ENCODE measurements at places on chromosomes 3 and 15.

GRCh38 chr3:62201438-62202035 lies 171.8 kb downstream of the FEZF2 start:
- DNase-seq: no peak

GRCh38 chr15:78048628-78048920 lies 28.9 kb downstream of the TBC1D2B start:
- no peak for DNase-seq

- DNase-seq: no peak
Measured at GRCh38 chr3:194933465-194933864, 247.8 kb downstream of the FAM43A start.

DNA sequence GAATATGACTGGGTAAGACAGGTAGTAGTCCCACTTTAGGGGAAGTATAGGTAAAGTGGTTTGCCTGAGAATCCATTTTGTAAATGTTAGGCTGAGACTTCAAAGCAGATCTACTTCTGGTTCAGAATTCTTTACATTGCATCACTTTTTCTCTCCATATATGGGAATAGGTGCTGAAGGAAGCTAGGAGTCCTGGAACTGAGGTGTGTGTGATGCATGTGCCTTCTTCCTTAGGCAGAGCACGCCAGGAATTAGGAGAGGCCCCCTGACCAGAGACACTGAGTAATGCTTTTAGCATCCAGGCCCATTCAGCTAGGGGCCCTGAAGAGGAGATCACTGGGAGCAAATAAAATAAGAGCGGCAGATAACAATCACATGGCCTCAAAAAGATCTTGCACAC lies 69.2 kb upstream of the DCP1A start:
- no peak for DNase-seq

DNA sequence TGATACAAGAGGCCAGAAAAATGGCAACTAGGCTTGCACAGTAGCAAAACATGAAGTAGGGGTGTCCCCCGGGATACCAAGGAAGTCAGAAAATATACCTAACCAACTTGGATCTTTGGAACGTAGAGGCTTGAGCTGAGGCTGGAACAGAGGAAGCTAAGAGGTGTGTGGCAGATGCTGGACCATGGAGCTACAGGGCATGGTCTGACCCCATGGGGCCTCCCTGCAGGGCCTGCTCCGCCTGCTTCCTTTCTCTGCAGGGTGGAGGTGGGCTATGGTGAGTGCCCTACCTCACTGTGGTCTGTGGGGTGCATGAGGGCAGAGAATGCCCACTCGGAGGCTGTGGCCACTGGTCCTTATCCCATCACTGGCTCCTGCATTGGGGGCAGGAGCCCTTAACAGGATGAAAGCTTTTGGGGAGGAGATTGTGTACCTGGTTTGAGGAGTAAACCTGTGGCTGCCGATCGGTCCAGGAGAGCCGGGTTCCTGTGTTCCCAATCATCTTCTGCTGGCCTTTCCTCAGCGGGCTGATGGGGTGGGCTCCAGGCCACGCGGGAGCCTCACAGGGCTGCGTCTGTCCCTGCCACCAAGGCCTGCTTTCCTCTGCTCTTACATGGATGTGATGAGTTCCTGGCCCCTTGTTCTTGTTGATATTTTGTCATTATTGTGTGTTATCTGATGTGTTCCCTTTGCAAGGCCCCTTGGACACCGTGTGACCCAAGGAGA lies 96.8 kb downstream of the OCA2 start:
- DNase-seq: no peak

DNA sequence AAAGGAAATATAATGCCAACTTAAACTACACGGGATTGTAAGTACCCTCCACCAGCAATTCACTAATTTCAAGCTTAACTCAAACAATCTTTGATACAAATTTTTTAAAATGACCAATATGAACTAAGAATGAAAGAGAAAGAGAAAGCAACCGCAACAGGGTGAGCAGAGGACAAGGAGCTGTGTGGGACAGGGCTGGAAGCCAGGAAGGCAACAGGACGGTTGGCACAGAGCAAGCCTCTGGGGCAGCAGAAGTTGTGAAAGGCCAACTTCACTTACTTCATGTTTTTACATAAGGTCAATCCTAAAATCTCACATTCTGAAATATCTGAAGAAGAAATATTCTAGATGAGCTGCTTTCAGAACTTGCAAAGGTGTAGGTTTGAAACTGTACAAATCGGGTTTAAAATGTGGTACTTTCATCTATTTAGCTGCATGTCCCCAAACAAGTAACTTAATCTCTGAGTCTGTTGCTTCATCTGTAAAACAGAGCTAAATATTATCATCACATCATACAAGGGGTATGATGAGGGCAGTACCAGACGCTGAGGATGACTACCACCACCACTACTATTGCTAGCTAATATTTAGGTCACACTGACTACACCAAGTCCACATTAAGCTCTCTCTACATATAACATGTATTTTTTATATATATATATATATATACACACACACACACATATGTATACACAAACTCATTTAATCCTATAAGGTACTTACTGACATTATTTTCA lies 101.7 kb downstream of the IGSF11 start:
- no peak for DNase-seq

- no peak for DNase-seq
Measured at GRCh38 chr15:67685008-67685599, 140.2 kb upstream of the SKOR1 start.

- DNase-seq: no peak
Measured at GRCh38 chr3:39408493-39409372, 2.2 kb downstream of the RPSA start.

DNA sequence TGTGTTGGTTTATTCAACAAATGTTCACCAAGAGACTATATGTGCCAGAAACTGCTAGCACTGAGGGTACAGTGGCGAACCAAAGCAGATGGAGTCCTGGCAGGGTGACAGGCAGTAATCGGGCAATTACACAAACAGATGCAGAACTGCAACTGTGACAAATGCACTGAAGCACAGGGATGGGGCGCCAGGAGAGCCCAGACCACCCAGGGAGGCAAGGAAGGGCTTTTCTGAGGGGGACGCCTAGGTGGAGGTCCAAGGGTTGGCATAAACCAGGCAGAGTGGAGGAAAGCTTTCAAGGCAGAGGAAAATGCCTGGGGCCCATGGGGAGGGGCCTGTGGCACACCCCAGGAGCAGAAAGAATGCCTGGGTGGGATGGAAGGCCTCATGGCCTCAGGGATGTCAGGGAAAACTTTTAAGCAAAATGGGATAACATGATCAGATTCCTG lies 5.5 kb downstream of the DIS3L start:
- no peak for DNase-seq

GRCh38 chr3:171177056-171177455 lies 150.5 kb upstream of the SLC2A2 start:
- no peak for DNase-seq

DNA sequence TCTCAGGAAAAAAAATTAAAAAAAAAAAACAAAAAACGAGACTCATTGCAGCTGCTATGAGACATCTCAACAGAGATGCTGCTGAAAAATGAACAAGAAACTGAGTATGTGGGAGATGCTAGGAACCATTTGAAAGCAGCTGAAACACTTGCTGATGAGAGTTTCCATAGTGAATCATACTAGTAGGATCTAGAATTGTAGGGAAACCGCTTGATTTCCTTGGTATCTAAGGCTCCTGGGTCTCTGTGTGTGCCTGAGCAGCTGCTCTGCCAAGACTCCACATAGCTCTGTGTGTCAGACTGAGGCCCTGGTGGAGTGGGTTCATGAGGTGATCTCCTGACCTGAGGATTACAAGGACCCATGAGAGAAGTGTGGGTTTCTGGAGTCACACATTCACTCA lies 313.4 kb upstream of the NECTIN3 start:
- no peak for DNase-seq

- DNase-seq: no peak
Measured at GRCh38 chr15:95141486-95141885, 910.1 kb downstream of the MCTP2 start.

- no peak for DNase-seq
Measured at GRCh38 chr3:197508051-197508451, 47.7 kb downstream of the BDH1 start.

GRCh38 chr15:52805351-52806283 lies 15.5 kb upstream of the ONECUT1 start:
- no peak for DNase-seq

DNA sequence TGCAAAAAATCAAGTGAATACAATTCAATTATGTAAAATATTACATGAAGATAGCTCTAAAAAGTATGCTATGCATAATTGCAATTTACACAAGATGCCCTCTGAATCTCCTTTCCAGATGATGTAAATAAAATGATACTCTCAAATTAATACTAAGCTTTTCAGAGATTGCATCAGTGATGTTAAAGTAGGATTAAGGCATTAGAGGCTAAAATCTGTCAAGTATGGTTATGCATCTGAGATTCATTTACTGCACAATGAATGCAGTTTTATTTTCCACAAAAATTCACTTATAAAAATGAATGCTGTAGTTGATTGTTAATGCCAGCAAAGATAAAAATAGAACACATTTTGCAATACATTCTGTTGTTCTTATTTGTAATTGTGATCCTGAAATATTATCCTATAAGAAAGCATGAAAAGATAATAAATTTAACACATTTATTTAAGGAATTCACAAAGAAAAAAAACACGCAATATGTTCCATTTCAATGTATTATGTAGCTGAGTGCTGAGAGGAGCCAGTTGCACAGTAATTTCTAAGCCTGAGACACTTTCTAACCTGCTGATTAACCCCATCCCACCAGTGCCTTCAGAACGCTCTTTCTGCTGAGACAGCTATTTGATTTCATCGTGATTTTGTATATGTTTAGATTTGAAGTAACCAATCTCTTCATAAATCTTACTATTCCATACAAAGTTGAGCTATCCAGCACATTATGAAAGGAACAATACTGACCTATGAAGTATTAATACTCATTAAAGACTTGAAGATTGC lies 224.4 kb downstream of the CADM2 start:
- no peak for DNase-seq

DNA sequence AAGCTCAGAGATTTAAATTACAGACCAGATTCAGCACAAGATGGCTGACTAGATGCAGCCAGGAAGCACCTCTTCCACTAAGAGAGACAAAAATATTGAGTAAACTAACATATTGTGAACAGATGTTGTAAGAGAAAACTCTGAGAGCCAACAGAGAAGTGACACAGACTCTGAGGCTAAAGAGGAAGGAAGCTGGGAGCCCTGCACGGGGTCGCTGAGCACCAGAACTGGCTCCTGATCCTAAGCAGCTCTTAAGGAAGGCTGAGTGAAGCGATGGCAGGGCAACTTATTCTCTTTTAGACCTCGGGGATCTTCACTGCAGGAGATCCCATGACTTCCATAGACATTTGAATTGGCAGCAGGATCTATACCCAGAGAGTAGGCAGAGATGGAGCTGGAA lies 578.0 kb upstream of the GRM7 start:
- DNase-seq: no peak

DNA sequence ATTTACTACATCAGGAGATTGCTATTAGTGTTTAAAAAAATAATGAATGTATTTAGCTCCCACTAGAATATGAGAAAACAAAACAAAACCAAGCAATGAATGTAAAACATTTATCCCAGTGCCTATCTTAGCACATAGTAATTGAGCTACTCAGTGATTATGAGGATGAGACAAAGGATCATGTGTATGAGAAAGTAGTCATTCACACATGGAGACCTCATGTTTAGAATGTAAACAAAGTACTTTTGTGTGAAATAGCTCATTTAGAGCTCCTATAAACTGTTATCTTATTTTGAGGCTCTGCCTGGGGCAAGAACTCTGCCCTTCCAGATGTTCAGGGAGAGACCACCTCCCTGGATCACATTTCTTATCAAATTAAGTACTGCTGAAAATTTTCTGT lies 236.8 kb downstream of the LRRN1 start:
- no peak for DNase-seq

DNA sequence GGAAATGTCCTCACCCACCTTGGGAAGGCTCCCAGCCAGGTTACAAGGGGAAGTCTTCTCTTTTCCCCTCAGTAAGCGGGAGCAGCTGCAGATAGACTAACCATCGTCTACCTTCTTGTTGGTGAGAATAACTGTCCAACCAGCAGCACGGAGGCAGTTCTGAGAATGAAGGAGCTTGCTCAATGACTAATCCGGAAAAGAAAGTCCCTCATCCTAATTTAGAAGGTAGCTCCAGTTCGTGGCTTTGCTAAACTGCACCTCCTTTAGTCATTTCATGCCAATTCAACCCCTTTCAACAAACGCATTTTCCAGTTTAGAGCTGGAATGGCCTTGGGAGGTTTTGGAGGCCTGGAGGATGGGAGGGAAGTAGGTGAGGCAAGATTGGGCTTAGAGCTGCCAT lies 527.4 kb upstream of the PROK2 start:
- no peak for DNase-seq

GRCh38 chr15:27028858-27029477 lies 58.0 kb downstream of the GABRG3 start:
- DNase-seq: no peak

DNA sequence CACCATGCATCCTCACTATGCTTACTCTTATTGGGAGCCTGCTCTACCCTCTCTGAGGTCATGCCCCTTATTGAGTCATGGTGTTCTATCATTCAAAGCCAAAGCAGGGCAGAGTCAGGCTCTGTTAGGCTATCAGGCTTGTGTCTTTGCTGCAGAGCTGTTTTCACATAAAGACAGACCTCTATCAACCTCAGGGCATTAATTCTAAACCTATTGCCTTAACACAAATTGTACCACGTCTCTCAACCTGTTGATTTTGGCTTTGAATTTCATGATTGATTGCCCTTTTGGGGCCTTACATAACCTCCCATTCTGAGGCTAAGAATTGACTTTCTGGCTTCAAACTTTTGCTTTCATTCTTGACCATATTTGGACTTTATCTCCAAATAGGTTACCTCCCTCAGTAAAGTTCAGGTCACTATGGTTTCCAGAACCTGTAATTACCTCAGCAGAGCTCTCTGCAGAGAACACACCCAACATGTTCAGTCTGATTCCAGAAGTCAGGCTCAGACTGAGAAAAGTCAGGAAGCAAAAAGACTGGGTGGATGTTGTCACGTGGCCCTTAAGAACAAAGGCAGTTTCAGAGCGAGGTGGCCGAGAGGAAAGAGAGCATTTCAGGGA lies 221.4 kb upstream of the NANOGP8 start:
- DNase-seq: no peak

DNA sequence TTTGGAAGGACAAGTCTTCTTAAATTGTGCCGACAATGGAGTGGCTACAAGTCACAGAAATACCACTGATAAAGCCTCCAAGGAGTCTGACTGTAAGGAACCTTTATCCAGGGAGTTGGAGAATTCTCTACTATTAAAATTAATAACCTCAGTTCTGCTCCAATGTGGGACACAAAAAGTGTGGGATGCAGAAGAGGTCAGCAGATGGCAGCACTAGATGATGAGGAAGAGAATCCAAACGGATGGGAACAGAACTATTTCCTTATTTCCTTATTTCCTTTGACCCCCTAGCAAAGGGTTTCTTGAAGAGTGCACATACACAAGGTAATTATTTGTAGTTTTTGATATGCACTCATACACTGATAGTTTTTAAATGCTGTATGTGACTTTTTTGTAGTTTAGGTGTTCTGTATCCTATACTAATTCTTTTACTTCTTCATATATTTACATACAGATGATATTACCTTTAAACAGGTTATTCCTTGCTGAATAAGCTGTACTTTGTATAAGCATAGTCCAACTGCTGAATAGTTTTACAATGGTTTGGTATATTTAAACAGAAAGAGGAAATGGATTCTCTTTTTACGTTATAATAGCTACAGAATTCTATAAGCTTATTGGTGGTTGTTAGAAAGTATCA lies 25.6 kb upstream of the NLGN1 start:
- DNase-seq: no peak

- no peak for DNase-seq
Measured at GRCh38 chr3:171258316-171258715, 201.9 kb downstream of the TNIK start.

Measured in stimulated activated CD8-positive, alpha-beta memory T cell treated with anti-CD3 and anti-CD28 coated beads, Interleukin-4, amount 100 ng/mL, for 24 hours (primary cell).